GM13976 (cell line): ENCODE measurements at places on chromosomes 13 and 19.

- DNase-seq = peak; percentile 52
Measured at GRCh38 chr13:79522583-79522982, 41.6 kb downstream of the NDFIP2 start.

- DNase-seq = no peak
Measured at GRCh38 chr13:51326777-51327176, 12.7 kb upstream of the SERPINE3 start.

- no peak for DNase-seq
Measured at GRCh38 chr13:35994131-35994966, 136.8 kb downstream of the DCLK1 start.

DNA sequence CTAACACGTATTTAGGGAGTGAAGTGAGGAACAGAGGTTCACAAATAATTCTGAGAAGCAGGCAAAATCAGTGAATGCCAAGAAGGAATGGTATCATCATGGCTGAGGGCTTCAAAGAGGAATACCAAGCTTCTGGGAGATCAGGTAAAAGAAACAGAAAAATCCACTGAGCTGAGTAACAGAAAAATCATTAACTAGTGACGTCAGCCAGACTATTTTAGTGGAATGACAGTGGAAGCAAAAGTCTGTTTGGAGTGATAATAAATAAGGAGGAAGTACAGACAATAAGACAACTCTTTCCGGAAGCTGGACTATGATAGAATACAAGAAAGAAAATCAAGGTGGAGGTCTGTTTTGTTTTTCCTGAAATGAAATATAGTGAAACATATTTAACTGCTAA, 83.5 kb downstream of the SACS start:
- no peak for DNase-seq

DNA sequence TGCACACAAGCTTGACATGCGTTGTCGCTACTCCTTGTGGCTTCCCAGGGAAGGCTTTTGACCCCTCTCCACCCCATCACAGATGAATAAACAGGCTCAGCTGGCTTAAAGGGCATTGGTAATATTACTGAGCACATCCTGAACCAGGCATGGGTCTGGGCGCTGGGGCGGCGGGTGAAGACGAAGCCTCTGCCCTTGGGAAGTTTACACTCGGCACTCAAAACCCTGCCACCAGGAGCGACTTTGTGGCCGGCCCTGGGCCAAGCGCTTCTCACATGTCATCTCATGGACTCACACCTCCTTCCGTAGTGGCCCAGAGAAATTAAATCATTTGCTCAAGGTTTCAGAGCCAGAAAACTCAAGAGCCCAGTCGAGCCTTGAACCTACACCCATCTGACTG, 32.6 kb upstream of the ASF1B start:
- no peak for DNase-seq

DNA sequence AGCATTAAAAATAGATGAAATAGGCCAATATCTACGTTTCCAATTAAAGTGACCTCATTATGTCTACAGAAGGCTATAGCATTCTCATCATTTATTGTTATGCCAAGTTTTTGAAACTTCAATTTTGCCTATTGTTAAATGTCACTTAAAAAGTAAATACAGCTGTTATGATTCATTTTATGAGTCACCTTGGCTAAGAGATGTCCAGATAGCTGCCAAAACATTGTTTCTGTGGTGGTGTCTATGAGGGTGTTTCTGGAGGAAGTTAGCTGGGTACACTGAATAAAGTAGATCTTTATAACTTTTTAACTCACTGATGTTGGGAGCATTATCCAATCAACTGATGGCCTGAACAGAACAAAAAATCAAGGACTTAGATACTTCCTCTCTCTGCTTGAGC, 1209.7 kb upstream of the PCDH9 start:
- no peak for DNase-seq

DNA sequence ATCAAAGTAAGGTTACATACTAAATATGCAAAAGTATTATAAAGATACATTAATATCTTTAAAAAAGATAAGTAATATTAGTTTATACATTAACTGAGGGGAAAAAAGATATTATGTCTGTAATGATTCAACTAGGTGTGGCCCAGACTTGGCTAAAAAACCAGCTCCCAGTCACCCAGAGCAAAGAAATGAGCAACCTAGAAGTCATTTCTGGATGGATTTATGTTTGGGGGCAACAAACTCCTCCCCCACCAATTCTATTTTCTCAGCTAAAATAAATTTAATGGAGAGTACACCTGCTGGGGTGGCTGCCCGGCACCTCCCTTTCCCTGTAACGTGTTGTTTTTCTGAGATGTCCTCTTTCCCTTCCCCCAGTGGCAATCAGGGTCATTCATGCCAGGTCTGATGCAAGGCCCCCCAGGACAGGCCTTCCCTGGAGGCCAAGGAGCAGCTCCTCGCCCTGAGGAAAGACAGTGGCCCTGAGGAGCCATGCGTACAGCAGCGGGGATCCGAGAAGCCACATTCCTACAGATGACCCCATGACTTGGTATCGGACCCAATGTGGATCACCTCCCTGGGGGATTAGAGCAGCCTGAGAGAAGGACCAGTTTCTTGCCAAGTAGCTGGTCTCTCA, 78.6 kb upstream of the DOCK9 start:
- no peak for DNase-seq

GRCh38 chr13:76503766-76504165, 382.4 kb downstream of the KCTD12 start:
- no peak for DNase-seq

DNA sequence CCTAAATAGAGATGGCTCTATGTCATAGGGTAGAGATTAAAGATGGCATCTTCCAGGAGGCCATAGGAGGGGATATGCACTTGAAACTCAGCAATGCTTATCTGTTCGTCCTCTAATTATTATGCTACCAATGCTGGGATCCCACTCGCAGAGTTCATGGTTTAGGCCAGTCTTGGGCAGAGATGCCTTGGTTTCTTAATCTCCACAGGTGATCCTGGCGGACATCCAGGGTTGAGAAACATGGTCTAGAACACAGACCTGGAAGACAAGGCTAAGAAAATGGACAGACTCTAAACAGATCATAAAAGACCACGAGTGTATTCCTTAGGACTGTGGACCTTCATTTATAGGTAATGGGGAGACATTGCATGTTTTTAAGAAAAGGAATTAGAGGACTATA, 70.0 kb upstream of the IRS2 start:
- DNase-seq = no peak

- no peak for DNase-seq
Measured at GRCh38 chr13:30904043-30904442, 2.0 kb upstream of the MEDAG start.

DNA sequence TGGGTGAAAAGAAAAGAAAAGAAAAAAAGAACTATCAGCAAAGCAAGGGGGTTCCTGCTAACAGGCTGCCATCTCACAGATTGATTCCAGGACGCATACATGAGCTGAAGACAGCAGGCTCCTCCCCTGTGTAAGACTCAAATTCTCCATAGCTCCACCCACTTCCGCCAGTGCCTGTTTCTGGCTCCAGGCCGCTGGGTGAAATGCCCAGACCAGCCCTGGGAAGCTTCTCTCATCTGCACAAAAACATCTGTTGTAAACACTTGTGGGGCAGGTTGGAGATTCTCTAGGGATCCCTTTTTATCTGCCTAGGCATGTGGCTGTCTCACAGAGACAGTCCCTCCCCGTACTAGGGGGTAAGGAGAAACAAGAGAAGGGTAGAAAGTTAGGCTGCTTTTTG, 1054.4 kb upstream of the SPRY2 start:
- no peak for DNase-seq

- DNase-seq = no peak
Measured at GRCh38 chr19:44697670-44698034, 1.3 kb upstream of the CEACAM16 start.

GRCh38 chr13:21216332-21216731, 39.9 kb downstream of the MRPL57 start:
- DNase-seq = no peak

GRCh38 chr13:95226932-95227695, 74.1 kb downstream of the ABCC4 start:
- peak; percentile 57 for DNase-seq

GRCh38 chr13:107373551-107373950, 805.6 kb upstream of the ARGLU1 start:
- no peak for DNase-seq

DNA sequence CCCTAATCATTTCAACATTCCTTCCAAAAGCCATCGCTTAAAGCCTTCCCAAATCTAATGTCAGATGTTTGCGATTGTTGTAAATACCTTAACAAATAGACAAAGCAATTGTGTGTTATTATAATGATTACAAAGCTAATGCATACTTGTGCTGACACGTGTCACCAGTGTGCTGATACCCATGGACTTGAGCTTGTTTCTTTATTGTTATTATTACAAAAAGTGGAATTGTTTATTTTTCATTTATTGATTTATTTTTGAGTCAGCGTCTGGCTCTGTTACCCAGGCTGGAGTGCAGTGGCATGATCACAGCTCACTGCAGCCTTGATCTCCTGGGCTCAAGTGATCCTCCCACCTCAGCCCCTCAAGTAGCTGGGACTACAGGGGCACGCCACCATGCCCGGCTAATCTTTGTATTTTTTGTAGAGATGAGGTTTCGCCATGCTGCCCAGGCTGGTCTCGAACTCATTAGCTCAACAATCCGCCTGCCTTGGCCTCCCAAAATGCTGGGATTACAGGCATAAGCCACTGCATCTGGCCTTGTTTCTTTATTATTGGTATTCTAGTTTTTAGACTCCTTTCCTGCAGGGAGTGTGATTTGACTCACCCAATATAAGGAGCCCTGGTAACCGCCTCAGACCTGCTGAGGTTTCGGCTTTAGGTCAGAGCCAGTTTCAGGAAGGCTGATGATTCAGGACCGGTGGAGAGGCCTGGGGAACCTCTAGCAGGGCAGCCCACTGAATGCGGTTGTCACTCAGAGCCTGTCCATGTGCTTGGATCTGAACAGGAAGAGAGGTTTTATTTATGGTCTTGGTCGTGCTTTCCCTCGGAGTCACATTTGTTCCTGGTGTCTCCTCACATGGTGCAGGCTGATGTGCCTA, 2.1 kb upstream of the FBXO17 start:
- DNase-seq = peak; percentile 81

DNA sequence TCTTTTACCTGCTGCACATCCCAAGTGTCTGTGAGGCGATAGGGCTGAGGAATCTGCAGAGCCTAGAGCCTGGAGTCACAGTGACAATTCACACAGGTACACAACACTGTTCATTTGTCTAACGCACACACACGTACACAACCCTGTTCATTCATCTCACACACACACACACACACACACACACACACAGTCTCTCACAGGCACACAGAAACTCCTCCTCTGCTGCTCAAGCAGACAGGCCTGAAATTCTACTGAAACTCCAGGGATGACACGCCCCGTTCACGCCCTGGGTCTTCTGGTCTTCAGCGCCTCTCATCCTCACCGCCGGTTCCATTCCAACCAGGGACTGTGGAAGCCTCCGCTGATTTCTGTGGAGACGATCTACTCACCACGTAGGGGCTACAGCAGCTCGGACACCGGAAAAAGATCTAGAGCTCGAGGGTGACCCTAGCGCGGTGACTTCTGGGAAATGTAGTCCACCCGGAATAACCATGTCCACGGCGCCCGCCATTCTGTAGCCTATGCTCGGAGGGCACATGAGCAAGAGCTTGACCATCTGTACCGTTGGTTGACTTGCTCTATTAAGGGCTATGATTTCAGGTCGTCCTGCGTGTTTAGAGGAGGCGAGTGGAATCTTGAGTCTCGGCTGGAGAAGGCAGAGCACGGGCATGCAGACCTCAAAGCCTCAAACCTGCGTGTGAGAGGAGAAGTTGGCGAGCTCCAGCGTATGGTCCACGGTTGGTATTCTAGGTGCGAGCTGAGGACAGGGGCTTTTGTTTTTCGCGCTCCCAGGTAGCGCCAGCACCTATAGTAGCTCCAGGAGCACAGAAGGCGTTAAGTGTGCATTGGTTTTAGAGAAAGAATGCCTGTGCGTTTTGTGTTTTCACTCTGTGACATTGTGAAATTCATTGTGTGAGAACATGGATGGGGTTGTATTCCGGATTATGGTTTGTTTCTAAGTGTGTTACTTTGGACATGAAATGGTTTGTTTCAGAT, 33.4 kb downstream of the ZNF45 start:
- peak; percentile 78 for DNase-seq

DNA sequence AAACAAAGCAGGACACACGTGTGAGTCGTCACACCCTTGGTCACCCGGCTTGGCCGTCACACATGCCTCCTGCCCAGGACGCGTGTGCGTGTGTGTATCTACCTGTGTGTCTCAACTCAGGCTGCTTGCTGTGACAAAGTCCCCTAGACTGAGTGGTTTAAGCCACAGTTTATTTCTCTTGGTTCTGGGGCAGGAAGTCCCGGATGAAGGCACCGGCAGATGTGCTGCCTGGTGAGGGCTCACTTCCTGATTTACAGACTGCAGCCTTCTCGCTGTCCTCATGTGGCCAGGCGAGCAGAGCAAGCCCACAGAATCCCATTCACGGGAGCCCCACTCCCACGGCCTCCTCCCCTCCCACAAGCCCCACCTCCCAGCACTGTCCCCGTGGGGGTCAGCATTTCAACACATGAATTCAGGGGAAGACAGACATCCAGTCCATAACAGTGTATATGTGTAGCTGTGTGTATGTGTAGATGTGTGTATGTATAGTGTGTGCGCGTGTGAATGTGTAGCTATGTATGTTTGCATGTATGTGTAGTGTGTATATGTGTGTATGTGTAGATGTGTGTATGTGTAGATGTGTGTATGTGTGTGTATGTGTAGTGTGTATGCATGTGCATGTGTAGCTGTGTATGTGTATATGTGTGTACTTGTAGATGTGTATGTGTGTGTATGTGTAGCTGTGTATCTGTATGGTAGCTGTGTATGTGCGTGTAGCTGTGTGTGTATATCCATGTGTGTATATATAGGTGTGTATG, 51.5 kb downstream of the MCF2L start:
- no peak for DNase-seq

GRCh38 chr19:22619371-22619770, 14.8 kb upstream of the ZNF492 start:
- no peak for DNase-seq

- DNase-seq = peak; percentile 62
Measured at GRCh38 chr19:5891938-5892771, 11.4 kb downstream of the NDUFA11 start.

GRCh38 chr13:45353895-45354294, 12.9 kb upstream of the TPT1 start:
- DNase-seq = no peak

- peak; percentile 47 for DNase-seq
Measured at GRCh38 chr13:21060338-21061028, 903 bp downstream of the LATS2 start.

DNA sequence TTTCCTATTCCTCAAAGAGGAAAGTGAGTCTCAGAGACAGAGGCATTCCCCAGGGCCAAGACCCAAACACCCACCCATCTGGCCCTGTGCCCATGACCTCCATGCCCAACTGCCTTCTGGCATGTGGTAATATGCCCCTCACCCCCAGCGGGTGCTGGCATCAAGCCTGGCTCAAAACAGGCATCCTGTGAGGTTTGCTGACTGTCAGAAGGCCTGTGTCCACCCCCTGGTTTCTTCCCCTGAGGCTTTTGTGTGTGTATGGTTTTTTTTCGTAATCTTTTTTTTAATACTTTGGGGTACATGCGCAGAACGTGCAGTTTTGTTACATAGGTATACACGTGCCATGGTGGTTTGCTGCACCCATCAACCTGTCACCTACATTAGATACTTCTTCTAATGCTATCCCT, 7.6 kb upstream of the KANK2 start:
- no peak for DNase-seq
